ENCODE measurements at places on chromosomes 7 and 10.

DNA sequence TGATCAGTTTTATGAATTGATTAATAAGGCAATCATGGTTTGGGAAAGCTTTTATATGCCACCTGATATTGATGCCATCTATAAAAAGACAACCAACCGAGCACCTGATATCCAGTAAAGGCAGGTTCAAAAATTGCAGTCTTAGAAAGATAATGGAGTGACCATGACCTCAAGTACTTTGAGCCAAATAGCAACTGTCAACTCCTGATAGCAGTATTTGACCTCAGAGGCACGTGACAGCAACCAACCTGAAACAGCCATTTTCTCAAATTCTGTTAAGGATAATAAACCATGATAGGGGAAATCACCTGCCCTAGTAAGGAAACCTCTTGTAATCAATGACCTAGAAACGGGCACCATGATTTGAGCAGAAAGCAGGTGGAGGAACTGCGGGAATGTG, 77.1 kb upstream of the NFE2L3 start:
- no peak for DNase-seq

DNA sequence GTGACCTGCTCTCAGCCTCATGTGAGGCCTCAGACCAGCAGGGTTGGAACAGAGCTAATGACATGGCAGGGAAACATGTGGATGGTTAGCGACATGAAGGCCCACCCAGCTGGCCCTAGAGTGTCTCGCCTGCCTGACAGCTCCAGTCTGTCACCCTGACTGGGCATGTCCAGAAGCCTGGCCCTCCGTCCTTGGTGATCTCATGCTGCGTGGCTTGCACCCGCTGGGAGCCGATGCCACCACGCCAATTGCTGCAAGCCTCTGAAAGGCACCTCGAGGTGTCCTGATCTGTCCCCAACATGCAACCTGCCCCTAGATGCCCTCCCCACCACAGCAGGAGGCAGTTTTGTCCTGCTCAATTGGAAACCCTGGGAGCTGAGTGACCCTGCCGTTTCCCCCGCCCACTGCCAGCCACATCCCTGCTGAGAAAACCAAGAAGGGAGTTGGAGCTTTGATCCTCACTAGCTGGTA, 27.8 kb upstream of the RET start:
- no peak for DNase-seq

GRCh38 chr7:90402785-90403173, 482 bp upstream of the CLDN12 start:
- no peak for DNase-seq

DNA sequence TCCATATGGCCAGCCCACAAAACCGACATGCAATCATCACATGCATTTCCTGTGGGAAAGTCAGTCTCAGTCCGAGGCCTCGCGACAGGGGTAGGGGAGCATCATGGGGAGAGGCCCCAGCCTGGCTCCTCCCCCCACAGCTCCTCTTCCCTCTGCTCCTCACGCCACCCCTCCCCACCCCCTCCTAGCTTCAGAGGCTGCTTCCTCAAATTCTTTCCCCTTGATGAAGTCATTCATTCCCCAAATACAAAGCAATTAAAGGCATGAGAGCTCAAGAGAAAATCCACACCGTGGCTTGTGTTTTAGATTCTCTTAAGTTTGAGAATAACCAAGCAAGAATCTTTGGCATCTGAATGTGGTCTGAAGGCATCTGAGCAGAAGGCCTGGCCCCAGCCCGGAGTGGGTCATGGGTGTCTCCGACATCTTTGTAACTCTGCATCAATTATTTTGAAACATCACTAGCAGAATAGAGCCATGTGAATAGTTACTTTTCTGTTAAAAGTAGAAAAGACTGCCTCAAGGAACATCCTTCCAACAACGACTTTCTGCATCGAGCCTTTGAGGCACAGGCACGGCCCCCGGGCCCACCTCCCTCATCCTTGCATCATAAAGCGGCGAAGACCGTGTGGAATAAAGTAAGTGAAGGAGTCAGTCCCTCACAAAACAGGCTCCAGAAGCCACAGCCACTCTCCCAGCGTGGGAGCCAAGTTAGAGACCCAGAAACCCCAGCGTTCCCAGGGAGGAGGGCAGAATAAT, 90.9 kb downstream of the DIP2C start:
- no peak for DNase-seq

DNA sequence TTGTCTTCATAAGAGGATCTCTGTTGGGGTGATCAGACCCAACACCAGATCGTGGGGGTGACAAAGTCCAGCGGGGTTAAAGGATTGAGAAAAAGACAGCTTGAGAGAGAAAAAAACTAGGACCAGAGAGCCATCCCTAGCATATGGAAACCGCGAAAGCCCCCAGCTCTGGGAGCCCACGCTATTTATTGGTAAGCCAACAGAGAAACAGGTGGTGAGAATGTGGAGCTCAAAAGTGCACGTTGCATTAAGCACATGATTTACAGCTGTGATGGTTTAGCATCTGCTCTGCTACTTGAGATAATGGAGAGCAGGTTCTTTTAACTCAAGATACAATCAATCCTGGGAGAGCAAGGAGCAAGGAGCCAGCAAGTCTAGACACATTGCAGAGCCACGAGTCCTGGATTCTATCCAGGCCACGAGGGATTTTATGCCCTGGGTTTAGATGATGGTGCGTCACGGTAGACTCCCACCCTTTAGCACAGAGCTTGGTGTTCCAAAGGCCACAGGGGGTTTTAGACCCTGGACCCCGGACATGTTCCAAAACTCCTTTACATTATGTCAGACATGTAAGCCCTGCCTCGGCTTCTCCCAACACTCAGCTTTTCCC, 755.2 kb upstream of the SORCS1 start:
- DNase-seq: no peak

DNA sequence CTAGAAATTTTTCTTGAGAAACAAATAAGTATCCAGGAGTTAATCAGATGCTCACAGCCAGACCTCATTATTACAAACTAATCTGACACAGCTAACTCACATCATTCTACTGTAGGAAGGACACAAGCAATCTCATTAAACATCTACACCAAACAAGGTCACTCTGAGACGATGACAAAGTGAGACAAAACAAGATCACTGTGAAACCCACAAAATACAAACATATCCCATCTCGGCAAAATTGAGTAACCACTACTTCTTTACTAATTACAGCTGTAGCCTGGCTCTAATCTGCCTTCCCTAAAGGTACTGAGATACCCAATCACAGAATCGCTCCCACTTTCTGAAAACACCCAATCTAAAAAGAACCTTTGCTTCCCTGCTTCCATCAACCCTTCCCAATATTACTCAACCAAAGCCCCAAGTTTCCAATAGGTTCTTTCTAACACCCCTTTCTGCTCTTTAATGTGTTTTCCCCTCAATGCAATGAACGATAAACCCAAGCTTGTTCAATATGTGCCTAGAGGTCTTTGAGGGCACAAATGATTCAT, 26.9 kb downstream of the CCDC6 start:
- DNase-seq: no peak

- no peak for DNase-seq
Measured at GRCh38 chr10:112553315-112553714, 106.3 kb downstream of the VTI1A start.

DNA sequence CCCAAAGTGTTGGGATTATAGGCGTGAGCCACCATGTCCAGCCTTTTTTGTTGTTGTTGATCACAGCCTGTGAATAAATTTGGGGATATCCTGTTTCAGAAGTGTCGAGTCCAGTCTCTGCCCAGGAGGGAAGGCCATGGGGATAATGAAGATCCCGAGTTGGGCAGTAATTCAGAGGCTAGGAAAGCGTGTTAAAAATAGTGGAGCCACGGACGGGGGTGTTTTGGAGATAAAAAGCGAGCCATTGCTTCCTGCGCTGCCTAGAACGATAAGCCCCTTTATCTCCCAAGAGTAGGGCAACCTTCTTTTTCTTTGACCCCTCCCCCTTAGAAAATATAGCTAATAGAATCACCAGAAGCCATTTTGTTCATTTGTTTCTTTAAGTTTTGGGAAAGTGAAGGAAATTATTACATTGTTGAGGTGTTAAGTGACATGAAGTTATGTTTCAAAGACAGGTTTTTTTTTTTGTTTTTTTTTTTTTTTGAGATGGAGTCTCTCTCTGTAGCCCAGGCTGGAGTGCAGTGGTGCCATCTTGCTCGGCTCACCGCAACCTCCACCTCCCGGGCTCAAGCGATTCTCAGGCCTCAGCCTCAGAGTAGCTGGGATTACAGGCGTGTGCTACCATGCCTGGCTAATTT, 43.3 kb downstream of the IL15RA start:
- no peak for DNase-seq

DNA sequence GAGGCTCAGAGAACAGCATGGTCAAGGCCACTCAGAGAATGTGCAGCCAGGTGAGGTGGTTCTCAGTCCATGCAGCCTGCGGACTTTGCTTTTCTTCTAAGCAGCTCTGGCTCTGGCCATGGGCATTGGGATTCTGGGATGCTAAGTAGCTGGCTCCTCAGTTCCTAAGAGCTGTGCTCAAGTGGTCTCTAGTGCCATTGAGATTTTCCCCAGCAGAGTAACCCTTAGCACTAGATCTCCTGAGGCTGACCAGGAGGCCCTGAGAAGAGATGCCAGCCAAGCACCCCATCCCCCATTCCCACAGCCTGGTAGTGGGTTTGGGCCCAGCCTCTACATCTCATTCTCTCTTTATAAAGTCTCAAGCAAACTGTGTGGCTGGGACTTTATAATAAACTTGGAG, 77.1 kb downstream of the KCNMA1 start:
- no peak for DNase-seq

DNA sequence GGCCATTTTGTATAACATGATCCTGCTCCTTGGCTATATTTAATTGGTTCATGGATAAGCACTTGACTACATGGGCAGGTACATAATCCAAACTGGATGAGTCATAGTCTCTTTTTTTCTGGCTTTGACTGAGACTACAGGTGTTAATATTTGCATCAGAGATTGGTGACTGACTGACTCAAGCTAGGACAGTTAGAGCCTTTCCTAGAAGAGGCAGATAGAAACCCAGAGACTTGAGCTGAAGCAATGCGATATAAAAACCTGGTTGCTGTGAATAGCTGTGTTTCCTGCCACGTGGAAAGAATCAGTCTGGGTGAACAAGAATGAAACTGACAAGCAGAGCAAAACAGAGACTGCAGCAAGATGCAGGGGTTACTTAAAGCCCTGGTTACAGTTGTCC, 81.0 kb downstream of the SAMD9 start:
- no peak for DNase-seq

DNA sequence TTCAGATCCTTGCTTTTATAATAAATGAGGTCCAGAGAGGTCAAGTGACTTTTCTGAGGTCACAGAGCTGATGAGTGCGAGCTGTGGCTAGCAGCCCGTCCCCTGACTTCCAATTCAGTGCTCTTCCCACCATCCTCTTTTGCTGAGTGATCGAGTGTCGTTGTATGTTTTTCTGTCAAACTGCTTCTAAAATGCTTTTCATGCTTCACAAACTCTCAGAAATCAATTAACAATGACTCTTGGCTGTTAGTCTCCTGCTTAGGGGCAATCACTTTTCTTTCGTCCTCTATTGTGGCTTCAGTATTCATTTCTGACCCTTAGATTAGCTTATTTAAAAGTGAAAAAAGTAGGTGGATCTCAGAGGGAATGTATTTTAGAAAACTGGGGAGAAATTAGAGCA, 423.7 kb downstream of the DPP6 start:
- DNase-seq: no peak

DNA sequence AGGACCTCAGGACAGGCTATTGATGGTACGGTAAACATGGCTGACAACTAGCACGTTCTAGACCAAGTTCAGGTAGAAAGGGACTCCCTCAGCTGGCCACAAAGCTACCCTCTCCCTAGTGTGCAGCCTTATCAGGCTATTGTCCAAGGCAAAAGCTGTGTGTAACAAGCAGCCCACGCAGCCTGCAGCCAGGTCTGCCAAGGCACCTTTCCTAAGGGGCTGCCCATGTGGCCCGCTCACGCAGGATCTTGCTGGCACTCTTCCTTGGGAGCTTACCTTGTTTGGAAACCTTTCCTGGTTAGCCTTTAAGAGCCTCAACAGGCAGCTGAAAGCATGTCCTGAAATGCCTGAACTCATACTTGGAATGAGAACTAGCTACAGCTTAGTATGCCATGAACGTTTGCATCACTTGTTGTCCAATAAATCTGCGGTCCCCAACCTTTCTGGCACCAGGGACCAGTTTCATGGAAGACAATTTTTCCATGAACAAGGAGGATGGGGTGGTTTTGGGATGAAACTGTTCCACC, 51.7 kb downstream of the SYPL1 start:
- no peak for DNase-seq

- no peak for DNase-seq
Measured at GRCh38 chr10:13969118-13969791, 361.5 kb downstream of the FRMD4A start.

DNA sequence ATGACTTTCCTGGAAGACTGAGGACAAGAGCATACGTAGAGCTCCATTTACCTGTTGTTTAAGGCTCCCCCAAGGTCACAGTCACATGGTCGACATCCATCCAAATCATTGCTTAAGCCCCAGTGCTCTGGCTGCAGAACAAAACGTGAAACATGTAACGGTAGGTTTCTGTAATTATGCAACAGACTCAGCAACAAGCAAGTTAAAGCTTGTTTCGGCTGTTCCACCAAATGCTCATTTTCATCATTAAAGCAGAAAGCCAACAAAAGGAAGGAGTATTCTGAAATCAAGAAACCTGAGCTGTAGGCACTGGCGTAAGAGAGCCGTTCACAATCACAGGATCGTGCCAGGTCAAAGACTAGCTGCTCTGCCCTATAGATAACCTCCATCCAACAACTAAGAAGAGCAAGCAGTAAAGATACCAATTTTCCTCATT, 30.0 kb downstream of the LAMB1 start:
- DNase-seq: no peak

DNA sequence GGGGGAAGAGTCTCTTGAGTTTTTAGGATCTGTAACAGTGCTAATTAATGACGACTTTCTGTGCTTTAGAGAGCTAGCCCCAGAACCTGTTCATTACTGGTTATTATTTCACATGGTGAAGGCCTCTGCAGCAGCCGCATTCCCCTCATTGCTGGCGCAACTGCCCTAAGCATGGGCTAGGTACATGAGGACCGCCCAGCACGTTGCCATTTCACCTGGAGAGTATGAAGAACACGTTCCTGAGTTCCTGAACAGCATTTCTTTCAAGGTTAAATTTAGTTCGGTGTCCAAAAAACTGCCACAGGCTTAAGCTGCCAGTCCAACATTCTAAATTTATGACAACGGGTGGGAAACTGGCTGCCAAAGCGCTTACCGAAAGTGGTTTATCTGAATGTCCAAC, 177.0 kb downstream of the DNAH11 start:
- DNase-seq: no peak

GRCh38 chr7:138036135-138036534, 34.2 kb upstream of the CREB3L2 start:
- no peak for DNase-seq

- no peak for DNase-seq
Measured at GRCh38 chr10:17273403-17273802, 45.4 kb downstream of the VIM start.
